ENCODE measurements at places on chromosomes 4 and X.

- no peaks in the 10 kb centered on the region for H3K36me3 ChIP-seq
- peaks cover 5% of the 10 kb centered on the region for H3K27me3 ChIP-seq
- no peaks in the 10 kb centered on the region for H3K4me1 ChIP-seq
- no peak overlapping the region for H3K27ac ChIP-seq
- no peak for DNase-seq
Measured at GRCh38 chr4:110654254-110654635, 31.4 kb upstream of the PITX2 start.

DNA sequence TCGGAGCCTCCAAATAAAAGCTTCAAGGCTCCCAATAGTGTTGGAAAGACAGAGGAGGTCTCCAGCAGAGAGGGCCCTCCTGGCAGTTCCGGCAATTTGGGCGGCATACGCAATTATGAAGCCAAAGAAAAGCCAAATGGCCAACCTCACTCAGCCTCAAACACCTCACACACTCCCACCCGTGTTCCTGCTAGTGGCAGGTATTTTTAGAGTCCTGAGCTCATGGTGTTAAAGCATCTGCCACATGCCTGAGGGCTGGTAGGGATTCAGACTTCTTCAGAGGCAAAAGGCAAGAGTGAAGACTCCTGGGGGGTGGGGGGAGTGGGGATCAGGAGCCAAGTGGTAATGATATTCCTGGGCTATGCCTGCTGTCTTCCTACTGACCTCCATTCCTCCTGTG lies 7.4 kb downstream of the RAB33A start:
- peaks cover 57% of the 10 kb centered on the region for H3K4me1 ChIP-seq
- no peaks in the 10 kb centered on the region for H3K27me3 ChIP-seq
- H3K36me3 ChIP-seq: peaks cover 7% of the 10 kb centered on the region

GRCh38 chrX:65920620-65921019 lies 119.3 kb downstream of the VSIG4 start:
- H3K4me3 ChIP-seq: no peak overlapping the region
- no peak for DNase-seq
- no peaks in the 10 kb centered on the region for H3K27me3 ChIP-seq
- H3K36me3 ChIP-seq: no peaks in the 10 kb centered on the region
- H3K27ac ChIP-seq: no peak overlapping the region

GRCh38 chrX:71870208-71871098 lies 40.2 kb upstream of the NHSL2 start:
- H3K27ac ChIP-seq: no peak overlapping the region
- H3K27me3 ChIP-seq: peaks cover 5% of the 10 kb centered on the region
- H3K4me1 ChIP-seq: no peaks in the 10 kb centered on the region
- DNase-seq: no peak
- H3K4me3 ChIP-seq: no peak overlapping the region
- H3K36me3 ChIP-seq: no peaks in the 10 kb centered on the region

- no peak overlapping the region for H3K4me3 ChIP-seq
- no peak for DNase-seq
- no peaks in the 10 kb centered on the region for H3K4me1 ChIP-seq
- no peak overlapping the region for H3K27ac ChIP-seq
- no peaks in the 10 kb centered on the region for H3K36me3 ChIP-seq
Measured at GRCh38 chrX:149157976-149158375, 347.1 kb downstream of the IDS start.

DNA sequence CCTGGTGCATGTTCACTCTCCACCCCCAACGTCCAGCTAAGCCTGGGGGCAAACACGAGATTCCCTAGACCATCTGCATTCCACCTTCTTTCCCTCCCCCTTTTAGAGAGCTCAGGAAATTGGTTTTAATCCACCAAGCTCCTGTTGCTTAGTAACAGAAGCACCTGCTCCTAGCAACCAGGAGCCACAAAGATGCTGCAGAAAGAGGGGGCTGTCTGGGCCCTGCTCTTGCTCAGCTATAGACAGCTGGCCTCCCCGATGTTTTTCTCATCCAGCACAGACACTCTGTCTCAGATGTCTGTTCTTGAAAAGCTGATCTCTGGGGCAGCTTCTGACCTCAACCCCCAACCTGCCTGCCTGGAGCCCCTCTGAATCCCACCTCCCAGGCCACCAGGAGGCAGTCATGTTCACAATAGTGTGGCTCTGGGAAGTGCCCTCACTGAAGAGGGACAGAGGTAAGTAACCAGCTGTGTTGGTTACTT lies 71.5 kb downstream of the SLC16A2 start:
- H3K4me3 ChIP-seq: no peak overlapping the region
- no peaks in the 10 kb centered on the region for H3K4me1 ChIP-seq
- H3K27ac ChIP-seq: no peak overlapping the region
- H3K27me3 ChIP-seq: no peaks in the 10 kb centered on the region

DNA sequence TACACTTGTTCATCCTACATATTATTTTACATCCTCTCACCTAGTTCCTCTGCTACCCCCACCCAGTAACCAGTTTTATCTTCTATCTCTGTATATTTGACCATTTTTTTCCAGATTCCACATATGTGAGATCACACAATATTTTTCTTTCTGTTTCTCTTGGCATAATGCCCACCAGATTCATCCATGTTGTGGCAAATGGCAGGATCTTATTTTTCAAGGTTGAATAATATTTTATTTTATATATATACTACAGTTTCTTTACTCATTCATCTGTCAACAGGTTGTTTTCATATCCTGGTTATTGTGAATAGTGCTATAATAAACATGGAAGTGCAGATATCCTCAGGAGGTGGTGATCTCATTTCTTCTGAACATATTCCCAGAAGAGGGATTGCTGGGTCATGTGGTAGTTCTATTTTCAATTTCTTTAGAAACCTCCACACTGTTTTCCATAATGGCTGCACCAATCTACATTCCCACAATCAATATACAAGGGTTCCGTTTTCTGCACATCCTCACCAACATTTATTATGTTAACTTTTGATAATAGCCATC lies 48.2 kb downstream of the THAP9 start:
- H3K27me3 ChIP-seq: no peaks in the 10 kb centered on the region
- no peak overlapping the region for H3K4me3 ChIP-seq
- H3K27ac ChIP-seq: no peak overlapping the region

DNA sequence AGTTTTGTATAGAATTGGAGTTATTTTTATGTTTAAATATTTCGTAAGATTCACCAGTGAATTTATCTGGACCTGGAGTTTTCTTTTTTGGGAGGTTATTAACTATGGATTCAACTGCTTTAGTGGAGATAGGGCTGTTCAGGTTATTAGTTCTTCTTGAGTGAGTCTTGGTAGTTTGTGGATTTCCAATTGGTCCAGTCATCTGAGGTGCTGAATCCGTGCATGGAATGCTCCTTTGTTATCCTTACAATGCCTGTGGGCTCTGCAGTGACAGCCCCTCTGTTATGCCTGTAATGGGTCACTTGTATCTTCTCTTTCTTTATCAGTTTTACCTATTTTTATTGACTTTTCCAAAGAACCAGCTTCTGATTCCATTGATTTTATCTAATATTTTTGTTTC lies 15.4 kb upstream of the NKX1-1 start:
- no peak overlapping the region for H3K4me3 ChIP-seq
- no peak for DNase-seq
- no peak overlapping the region for H3K27ac ChIP-seq
- no peaks in the 10 kb centered on the region for H3K36me3 ChIP-seq

GRCh38 chr4:111652236-111652635 lies 493.0 kb upstream of the FAM241A start:
- no peak for DNase-seq
- no peaks in the 10 kb centered on the region for H3K36me3 ChIP-seq
- no peaks in the 10 kb centered on the region for H3K27me3 ChIP-seq
- no peak overlapping the region for H3K27ac ChIP-seq

DNA sequence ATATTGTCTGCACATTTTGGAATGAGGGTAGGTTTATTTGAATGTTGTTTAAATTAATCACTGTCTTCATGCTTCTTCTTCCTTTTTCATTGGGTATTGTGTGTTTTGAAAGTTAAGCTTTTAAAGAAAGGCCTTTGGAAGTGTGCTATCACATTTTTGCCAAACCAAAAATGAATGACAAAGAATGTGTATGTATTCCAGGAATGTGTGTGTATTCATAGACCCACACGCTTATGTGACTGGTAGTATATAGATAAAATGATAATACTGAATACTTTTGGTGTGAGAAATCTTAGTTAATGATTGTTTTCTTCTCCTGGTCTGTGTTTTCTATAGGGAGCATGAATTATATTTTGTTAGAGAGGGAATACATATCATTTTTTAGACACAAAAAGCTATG lies 404.4 kb downstream of the TLL1 start:
- no peaks in the 10 kb centered on the region for H3K27me3 ChIP-seq
- H3K4me1 ChIP-seq: no peaks in the 10 kb centered on the region
- DNase-seq: no peak

All from CD4-positive, alpha-beta T cell (primary cell).